ENCODE measurements at places on chromosomes 7 and 10.

DNA sequence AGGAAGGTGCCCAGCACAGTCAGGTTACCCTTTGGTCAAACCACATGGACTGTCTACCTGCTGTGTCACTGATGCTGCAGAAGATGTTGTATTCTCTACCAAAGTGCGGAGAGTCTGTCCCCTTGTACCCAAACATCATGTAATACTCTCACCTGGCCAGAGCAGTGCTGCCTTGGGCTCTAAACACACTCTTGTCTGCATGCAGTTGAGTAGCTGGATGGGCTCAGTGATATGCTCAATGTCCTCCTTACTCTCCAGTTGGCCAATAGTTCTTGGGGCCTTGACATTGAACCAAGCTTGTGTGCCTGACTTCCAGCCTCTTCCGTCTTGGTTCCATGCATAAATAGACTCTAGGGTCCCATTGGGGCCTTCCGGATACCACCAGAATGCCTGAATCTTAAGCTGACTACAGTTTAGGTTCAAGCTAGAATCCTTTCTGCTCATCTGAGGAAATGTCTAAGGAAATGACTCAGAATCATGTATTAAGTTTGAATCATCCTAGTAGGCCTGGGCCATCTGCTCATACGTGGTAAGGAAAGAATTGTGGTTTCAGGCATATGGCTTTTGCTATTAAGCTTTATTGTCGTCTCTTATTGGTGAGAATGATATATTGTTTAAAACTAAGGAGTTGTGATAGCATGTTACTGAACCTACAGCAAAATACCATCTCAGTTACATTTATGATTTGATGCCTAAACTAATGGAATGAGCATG, 118.0 kb downstream of the OTUD1 start:
- no peak for DNase-seq

DNA sequence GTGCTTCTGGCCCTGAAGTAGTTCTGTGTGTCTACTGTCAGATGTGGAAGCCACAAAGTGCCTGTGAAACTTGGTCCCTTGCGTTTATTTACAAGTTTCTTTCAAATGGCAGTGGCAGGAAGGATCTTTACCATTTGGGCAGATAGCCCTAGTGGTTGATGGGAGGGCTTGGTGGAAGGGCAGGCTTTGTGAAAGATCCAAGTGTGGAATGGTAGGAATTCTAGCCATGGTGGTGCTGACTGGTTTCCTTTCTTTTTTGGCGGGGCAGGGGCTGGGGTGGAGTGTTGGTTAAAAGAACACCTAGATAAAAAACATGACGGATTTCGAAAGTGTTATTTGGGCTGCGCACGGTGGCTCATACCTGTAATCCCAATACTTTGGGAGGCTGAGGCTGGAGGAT, 27.0 kb downstream of the AUTS2 start:
- DNase-seq: no peak

- no peak for DNase-seq
These were observed 3.5 kb upstream of the CFAP58 start for GRCh38 chr10:104350127-104350635.

DNA sequence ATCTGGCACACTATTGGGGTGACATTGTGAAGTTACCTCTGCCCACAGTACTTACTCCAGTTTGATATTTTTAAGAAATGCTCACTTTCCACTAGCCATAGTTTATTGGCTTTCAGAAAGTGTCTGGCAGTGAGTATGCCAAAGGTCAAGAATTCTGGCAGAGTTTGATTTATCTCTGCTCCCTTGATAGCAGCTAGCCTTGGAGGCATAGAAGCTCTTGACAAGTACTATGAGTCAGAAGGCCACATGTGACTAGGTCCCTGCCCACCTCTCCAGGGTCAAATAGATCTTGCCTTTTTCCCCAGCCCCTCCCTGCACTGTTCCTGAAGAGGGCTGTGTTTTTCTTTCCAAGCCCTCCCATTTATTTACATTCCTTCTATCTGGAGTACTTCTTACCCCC, 202.2 kb downstream of the AUTS2 start:
- no peak for DNase-seq

DNA sequence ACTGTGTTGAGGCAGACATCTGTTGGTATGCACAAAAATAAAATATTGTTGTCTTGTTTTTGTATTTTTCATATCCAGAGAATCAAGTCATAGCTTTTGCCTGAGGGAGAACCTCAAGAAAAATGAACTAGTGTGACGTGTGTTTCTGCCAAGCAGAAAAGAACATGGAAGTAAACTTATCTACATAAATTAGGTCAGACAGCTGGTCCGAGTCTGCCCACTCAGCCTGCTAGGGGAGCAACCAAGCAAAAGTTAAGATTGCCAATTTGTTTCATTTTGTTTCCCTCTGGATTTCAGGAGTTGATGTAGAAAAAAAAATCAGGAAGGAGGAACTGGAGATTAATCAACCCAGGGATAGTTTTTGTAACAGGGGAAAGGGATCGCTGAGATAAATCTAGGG, 572.4 kb upstream of the LRRTM3 start:
- DNase-seq: no peak

- DNase-seq: no peak
These were observed 500.2 kb upstream of the GALNT17 start for GRCh38 chr7:70631718-70632117.

DNA sequence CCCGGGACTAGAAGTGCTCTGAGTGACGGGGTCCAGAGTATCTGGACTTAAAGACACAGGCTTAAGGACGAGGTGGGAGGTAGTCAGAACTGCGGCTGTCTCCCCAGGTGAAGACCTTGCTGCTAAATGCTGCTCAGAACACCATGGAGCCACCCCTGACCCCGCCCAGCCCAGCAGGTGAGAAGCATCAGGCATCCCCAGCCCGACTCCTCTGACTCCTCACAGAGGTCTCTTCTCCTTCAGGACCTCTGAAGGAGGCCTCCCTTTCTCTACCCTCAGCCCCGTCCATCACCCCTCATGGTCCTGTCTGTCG, 5.8 kb downstream of the NFKB2 start:
- no peak for DNase-seq

GRCh38 chr7:140222814-140223213, 46.0 kb upstream of the KDM7A start:
- DNase-seq: no peak

GRCh38 chr10:92419740-92420545, 129.0 kb downstream of the MARCHF5 start:
- DNase-seq: no peak

- no peak for DNase-seq
These were observed 188.2 kb upstream of the CTBP2 start for GRCh38 chr10:125348536-125348935.

GRCh38 chr7:40526951-40527715, 392.3 kb downstream of the SUGCT start:
- no peak for DNase-seq

DNA sequence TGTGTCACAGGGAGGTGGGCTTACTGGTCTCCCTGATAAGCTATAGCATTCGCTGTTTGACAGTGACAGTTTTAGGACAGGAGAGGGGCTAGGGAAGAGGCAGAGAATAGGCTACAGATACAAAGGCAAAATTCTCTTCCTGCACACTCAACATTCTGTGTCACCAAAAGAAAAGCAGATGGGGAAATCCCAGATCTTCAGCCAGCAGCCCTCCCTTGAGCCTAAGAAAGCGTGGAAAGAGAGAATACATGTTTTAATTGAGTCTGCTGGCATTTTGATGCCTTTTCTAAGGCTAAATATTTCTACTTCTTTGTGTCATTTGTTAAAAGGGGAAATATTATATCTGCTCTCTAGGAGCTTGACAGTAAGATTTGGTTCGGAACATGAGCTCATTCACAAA, 247.0 kb downstream of the TRIL start:
- DNase-seq: no peak

GRCh38 chr7:31764462-31764861, 77.4 kb downstream of the PPP1R17 start:
- no peak for DNase-seq

GRCh38 chr7:105448181-105448580, 59.5 kb upstream of the SRPK2 start:
- DNase-seq: no peak

- no peak for DNase-seq
These were observed 37.1 kb downstream of the XPNPEP1 start for GRCh38 chr10:109886037-109886780.

- DNase-seq: no peak
These were observed 109.6 kb upstream of the IMMP2L start for GRCh38 chr7:111671927-111672326.

- no peak for DNase-seq
These were observed 59.7 kb upstream of the TMEM72 start for GRCh38 chr10:44851413-44851812.

DNA sequence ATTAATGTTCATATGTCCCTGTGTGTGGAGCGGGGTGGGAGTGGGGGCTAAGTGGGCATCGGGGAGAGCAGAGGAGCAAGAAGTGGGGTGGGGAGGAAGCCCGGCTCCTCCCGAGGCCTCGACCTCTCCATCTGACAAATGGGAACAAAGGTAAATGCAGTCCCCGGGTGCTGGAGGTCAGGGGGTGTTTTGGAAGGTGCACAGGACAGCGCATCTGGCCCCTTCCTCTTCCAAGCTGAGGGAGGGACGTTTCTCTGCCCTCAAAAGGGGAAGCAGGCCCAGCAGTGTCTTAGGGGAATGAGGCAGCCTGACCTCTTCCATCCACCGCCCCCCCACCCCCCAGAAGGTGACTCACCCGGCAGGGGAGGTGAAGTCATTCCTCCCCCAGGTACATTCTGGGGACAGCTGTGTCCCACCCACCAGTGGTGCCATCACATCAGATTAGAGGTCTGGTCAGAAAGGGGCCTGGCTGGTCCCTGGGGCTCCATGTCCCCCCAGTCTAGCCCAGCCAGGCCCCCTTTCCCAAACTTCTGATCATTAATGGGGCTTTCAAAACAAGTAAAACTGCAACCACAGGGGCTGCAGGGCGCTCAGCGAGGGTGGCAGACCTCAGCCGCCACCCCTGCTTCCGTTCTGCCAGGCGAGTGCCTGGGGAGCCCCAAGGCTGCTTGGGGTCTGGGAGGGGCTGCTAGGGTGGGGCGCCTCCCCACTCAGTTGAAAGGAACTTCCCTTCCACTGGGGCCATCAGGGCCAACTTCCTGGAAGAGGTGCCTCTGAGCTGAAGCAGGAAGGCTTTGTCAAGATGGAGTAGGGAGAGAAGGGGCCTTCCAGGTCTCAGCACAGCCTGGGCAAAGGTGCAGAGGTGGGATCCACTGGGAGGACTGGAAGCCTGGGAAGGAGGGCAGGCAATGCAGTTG, 10.8 kb downstream of the LFNG start:
- DNase-seq: no peak

DNA sequence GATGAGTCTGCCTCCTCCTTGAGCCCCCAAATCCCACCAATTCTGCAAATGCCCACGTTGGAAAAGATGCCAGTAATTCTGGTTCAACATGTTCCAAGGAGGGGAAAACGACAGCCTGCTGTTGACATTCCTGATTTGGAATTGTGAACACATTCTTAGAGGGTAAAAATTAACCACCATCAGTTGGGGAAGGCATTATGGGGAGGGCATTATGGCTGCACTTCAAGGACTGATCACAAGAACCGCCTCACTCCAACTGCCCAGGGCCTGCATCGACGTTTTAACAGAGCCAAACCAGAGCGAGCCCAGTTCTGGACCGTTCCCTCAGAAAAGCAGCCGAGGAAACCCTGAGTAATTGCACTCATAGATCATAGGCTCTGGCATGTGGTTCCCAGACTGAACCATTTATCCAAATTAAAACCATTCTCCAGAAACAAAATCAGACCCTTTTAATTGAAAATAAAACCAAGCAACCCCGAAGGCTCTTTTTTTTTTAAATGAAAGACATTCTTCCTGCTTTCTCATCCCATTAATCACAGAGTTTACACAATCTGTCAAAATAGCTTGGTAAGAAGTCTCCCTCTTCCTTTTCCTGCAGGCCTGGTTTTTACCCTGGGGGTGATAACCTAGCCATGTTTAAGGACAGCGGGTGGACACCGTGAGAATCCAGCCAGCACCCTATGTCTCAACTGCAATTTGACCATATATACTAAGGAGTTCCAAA, 8.0 kb downstream of the TNS3 start:
- DNase-seq: no peak

DNA sequence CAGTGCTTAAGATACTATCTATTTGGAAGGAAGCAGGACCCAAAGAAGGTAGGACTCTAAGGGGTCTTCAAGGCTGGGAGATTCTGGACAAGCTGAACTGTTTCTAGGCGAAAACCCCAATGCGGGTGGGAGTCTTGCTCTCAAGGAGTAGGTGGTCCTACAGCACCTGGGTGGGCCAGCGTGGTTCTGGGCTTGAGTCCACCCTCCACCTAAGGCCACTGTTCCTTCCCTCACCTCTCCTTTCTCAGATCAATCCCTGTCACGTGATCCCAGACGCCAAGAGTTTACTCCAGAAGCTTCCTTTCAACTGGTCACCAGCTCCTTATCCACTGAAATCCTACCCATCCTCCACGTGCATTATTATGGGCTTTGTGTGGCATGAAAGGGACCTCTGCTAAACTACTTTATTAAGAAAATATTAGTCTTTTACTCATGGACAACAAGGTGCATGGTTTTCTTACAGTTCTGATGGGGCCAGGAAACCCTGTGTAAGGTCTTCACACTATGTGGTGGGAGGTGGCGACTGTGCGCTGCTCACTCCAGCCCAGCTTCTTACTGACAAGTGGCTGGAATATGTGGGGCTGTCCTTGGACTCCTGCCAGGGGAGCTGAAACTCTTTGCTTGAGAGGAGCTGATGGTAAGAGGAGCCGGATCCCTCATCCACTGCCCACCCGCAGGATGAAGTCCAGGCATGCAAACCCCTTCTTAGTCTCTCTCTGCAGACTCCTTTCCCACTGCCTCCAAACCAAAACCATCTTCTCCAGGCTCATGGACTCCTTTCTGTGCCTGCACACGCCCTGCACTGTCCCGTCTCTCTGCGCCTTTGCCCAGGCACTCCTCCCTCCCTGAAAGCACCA, 1.6 kb downstream of the ZNF746 start:
- DNase-seq: no peak

- DNase-seq: no peak
These were observed at the start of gene DEPP1 for GRCh38 chr10:44978570-44979280. TSS of gene DEPP1 (minus strand) at chr10:44978809. CDS start at chr10:44978030, 779 bp downstream.

- DNase-seq: peak; percentile 86
These were observed 1.1 kb downstream of the VIM start for GRCh38 chr10:17229016-17229716.

GRCh38 chr7:93378131-93378760, 146.1 kb downstream of the VPS50 start:
- DNase-seq: no peak

DNA sequence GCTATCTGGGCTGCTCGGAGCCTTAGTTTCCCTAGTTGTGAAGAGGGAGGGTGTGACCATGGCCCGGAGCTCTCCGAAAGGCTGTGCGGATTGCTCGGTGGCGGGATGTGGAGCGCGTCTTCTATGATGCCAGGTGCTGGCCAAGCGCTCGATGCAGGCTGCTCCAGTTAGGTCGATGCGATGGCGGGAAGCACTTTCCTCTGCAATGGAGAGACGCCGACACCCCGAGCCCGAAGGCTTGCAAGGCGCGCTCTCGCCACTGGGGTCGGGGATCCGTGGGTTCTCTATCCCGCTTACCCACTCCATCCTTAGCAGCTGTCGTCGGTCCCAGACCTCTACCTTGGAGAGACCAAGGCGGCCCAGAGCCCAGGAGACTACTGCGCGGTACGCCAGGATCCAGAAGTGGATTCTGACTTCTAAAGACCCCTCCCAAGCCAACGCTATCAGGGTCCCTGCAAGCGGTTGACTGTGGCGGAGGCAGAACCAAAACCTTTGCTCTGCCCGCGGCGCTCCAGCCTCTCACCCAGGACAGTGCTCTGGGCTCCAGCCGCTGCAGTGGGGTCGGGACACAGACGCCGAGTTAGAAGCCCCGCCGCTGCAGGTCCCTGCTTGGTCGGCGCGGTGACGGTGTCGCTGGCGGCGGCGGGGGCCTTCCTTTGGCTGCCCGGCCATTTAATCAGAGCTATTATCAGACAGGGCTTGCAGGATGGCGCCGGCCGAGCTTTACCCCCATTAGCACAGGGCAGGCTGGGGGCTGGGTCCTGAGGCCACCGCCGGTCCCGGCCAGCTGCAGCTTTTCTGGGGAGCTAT, 7.8 kb upstream of the TBX20 start:
- no peak for DNase-seq
